CD8-positive, alpha-beta memory T cell (primary cell): ENCODE measurements at places on chromosomes 1 and 21.

GRCh38 chr1:201229095-201229494 lies 38.5 kb downstream of the IGFN1 start:
- no peak for DNase-seq

DNA sequence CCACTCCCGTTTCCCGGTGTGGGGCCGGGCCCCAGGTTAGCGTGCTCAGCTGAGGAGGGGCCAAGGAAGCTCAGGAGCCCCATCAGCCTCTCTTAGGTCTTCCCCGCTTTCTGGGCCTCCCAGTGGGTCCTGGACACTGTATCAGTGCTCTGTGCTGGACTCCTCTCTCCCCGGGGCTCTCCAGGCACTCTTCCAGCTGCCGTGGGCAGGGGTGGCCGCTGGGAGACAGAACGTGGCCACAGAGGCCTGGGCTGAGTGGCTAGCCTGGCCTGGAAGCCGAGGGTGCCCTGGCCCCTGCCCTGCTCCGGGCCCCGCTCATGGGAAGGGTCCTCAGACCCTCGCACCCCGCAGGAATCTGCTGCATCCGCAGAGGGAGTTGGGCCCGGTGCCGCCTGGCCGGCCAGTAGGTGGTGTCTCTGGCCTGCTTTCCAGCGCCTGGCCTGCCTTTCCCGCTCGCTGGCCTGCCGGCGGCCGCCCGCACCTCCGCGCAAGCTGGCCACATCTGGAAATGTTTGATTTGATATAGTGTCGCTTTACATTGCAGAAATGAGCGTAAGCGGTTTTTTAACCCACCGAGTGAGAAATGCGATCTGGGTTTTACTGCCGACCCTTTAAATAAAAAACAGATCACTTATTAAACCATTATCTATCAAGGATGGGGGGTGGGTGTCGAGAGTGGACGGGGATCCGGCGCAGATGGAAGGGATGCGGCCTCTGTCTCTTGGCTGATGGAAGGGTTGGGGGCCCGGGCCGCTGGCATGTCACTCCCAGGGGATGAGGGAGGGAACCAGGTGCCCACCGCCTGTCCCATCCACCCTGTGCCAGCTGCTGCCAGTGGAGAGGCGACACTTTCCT lies 74.4 kb upstream of the TTC34 start:
- DNase-seq: no peak

DNA sequence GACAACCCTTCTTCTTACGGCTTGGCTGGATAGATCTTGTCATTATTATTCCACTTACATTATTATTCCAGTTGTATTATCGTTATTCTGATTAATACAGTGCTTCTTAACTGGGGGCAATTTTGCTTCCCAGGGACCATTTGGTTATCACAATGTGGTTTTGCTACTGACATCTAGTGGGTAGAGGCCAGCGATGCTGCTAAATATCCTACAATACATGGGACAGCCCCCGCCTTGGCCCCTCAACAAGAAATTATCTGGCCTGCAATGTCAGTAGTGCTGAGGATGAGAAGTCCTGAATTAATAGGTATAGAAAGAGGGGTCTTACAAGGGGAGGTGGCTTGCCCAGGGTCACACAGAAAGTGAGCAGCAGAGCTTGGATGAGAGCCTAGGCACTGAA lies 105.6 kb downstream of the PTPRU start:
- DNase-seq: no peak

DNA sequence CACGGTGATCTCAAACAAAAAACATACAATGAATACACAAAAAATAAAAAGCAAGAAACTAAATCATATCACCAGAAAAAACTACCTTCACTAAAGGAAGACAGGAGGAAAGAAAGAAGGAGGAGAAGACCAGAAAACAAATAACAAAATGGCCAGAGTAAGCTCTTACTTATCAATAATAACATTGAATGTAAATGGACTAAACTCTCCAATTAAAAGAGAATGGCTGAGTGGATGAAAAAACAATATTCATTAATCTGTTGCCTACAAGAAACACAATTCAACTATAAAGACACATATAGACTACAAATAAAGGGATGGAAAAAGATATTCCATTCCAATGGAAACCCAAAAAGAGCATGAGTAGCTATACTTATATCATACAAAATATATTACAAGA lies 27.2 kb downstream of the LRIF1 start:
- DNase-seq: no peak

DNA sequence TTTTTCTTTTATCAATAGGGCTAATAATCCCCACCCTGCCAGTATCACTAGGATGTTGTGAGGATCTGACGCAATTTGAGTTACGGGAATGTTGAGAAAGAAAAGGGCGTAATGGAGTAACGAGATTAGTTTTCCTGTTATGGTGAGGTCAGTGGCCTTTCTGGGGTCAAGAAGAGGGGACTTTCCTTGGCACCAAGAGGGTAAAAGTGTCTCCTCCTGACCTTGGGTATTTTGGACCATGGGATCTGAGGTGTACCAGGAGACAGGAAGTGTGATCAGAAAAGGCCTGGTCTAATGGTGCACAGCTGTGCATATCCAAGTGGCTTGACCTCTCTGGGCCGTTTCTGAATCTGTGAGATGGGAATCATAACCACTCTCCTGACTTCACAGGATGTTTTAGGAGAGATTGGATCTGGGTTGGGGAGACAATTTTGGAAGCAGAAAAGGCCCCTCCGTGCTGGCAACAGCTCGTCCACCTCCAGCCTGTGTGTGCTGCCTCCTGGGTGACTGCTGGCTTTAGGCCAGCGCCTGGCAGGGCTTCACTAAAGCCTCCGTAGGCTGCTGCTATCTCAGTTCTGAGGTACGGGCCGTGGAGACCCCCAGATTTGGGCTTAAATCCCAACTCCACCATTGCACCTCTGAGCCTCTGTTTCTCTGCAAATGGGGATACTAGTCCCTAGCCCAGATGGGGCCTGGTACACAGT lies 37.1 kb downstream of the ALPL start:
- no peak for DNase-seq

- no peak for DNase-seq
These were observed 1167.8 kb upstream of the NCAM2 start for GRCh38 chr21:19830446-19830845.

GRCh38 chr1:192604979-192605620 lies 29.5 kb downstream of the RGS1 start:
- no peak for DNase-seq

- DNase-seq: no peak
These were observed 51.5 kb upstream of the GCLM start for GRCh38 chr1:93960641-93961147.

- DNase-seq: no peak
These were observed 3.6 kb upstream of the RSPH1 start for GRCh38 chr21:42499444-42500112.

DNA sequence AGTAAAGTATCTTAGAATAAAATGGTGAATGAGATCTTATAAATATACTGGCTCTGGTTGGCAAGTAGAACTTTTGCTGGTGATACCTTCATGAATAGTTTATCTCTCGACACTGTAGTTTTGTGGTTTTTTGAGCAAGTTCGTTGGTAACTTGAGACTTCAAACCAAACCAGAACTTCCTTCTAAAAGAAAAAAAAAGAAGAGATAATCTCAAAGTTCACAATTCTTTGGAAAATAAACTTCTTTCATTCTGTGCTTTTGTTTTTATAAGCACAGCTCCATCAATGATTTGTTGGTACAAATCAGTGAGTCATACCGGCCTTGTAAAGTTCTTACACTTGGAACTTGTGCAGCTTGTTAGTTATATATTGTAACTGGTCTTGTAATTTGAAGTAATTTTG lies 2.3 kb downstream of the HIPK1 start:
- DNase-seq: peak; percentile 58

DNA sequence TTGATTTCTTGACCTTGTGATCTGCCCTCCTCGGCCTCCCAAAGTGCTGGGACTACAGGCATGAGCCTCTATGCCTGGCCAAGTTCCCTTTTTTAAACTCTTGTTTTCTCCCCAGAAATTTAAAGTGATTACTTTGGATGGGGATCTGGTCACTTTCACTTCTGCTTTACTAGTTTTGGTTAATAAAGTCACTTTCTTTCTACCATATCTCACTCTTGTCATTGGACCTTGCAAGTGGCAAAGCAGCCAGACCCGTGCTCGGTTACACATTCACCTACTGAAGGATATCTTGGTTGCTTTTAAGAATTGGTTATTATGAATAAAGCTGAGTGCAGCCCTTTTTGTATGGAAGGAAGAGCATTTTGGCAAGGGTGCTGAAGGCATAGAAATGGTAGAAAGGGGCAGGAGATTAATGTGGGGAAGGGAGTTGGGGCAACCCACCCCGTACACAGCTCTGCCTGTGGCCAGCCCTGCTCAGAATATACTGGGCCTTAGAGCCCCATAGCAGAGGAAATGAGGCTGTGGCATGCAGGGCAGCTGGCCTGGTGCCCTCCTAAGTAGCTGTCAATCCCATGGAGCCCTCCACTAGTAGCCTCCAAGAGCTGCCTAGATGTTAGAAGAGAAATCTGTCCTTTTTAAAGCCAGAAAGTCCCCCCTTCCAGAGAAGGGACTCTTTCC lies 40.7 kb downstream of the CD2 start:
- DNase-seq: no peak

- no peak for DNase-seq
These were observed 39.6 kb downstream of the GREM2 start for GRCh38 chr1:240572328-240572727.

GRCh38 chr1:60880202-60880601 lies 202.2 kb upstream of the NFIA start:
- DNase-seq: no peak

DNA sequence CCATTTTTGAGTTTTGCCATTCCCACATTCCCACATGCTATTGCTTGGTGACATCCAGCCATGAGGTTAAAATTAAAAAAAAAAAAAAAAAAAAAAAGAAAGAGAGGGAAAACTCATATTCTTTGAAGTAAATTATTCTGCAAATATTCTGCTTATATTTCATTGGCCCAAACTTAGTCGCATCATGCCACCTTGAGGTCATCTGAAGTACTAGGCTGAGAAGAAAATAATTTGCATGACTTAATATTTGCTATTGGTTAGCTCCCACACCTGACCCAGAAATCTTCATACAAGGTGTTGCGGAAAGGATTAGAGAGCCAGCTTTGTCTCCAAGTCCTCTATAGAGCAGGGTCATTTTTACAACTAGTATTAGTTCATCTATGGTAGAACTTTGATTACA lies 2206.0 kb downstream of the MRPL39 start:
- DNase-seq: no peak

DNA sequence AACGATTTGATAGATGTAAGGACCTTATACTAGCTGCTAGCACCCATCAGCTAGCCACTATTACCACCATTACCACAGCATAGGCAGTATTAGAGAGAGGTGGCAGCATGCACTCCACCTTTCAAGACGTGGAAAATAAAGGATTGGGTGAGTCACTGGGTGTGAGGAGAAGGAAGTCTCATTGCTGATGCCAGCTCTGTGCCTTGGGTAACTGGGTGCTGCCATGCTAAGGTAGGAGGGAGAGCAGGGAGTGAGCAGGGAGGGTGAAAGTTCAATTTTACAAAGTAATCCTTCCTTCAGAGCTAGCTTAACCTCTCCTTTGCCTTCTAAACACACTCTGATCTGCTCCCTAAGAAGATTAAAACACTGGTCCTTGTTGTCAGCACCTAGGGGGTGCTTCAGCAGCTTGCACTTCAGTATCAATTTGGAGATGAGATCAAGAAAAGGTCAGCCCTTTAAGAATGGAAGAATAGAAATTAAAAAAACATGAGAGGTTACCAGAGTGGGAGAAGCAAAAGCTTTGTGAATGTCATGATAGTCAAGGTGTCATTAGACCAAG lies 1.8 kb upstream of the LIN9 start:
- no peak for DNase-seq

DNA sequence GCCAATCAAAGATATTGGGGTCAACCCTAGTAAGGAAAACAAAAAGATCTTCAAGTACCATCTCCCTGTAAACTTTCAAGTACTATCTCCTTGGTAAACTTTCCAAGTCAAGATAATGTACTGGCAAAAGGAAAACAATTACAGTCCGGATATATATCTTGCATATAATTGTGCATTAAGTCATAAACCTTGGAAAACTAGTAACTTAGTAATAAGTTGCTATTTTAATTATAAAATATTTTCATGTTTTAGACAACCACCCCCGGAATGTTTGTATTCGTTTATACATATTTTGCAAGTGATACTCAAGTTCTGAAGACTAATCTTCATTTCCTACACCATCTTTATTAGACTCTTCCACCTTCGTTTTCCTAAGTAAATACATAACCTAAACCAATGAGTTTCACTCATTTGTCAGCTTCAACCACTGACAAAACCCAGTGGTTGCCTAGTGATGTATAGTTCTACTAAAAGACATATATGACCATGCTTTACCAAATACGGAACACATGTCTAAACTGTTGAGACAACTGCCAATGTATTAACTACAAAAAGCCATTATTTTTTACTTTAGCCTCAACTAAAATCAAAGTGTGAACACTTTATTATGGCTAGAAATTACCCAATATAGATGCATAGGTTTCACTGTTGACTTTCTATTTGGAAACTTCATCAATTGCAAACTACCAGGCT lies 1.7 kb downstream of the AKT3 start:
- peak; percentile 21 for DNase-seq

DNA sequence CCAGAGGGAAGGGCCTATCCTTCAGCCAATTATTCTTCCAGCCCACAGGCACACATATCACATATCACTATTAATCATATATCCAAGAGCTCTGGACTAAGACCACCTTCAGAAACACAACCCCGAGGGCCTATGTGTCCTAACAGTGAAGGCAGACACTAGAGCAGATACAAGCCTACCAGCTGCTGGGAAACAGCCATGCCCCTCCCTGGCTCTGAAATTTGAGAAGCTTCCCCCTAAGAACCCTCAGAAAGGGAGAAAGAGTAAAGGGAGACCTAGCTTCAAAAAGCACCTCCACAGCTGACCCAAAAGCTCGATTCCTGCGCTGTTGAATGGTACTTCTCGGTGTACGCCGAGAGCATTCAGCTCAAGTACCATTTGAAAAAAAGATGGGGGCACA lies 17.4 kb downstream of the CNN3 start:
- DNase-seq: no peak

DNA sequence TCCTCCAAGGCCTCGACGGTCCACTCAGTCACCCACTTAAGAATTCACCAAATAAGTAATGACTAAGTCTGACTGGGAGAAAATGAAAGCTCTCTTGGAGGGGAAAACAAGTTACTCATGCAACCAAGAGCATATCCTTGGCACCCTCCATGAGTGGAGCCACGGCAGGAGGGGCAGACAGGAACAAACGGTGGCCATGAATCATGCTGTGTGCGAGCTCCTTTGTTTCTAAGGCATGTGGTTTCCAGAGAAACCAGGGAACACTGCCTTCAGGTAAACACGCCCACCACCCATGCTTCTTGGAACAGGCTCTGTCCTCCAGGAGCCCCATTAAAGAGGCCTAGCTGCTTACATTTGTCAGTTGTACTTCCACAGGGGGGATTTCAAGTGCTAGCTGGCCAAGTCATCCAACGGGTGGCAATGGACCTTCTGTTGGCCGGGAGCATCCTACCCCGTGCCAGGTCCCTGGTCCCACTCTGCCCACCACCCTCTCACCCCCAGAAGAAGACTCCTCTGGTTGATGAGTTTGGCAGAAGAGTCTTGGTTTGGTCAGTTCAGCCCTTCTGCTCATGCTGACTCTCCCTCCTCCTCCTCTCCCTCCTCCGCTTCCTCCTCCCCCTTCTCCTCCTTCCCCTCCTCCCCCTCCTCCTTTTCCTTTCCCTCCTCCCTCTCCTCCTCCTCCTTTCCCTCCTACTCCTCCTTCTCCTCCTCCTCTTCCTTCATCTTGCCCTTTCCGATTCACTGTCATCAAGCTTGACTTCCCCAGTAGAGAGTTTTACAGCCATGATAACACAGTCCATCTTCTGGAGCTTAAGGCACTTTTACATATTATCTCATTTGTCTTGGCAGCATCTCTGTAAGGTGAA lies 107.6 kb downstream of the CCDC185 start:
- no peak for DNase-seq

- DNase-seq: no peak
These were observed 54.9 kb upstream of the WLS start for GRCh38 chr1:68287241-68287640.
